ENCODE measurements at places on chromosomes 6 and 20. TPM values are rescaled to one million over a fixed set of nuclear protein-coding genes. Genes with fewer than 3 reads are reported as not detected.

TUBB2B gene
- total RNA-seq, result 5.1 TPM

SCUBE3 gene
- total RNA-seq, result not detected

STX11 gene
- total RNA-seq, result not detected

KIF3B gene
- total RNA-seq, result 15.0 TPM

RRBP1 gene
- 48.6 TPM for total RNA-seq

Data from H4 (cell line).